Spleen (tissue), 13 donors: ENCODE measurements at places on chromosomes 4 and X. TPM values are rescaled to one million over a fixed set of nuclear protein-coding genes. Genes with fewer than 3 reads are reported as not detected.

- no peak for DNase-seq
Measured at GRCh38 chrX:148947399-148947975, 447.1 kb downstream of the AFF2 start.

- no peak for DNase-seq
Measured at GRCh38 chr4:140250989-140251552, 97.1 kb upstream of the MAML3 start.

CABS1 gene
- not detected for total RNA-seq

ODAPH gene
- total RNA-seq, result not detected

TCP11X2 gene
- not detected for total RNA-seq

DNA sequence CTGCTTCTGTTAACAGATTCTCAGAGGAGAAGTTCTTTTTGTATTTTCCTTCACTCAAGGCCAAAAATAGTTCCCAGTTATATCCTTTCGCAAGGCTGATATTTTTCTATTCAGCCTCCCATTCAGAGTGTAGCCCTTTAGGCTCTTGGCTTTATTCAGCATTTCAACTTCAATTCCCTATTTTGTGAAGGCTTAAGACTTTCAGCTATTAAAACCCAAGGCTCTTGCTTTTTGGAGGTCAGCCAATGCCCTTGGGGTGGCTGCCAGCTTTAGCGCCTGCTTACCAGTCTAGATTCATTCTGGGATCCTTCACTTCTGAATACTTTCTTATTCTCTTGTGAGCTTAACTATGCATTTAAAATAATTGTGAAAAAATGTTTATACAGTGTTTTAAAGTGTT, 57.3 kb upstream of the ADGRA3 start:
- DNase-seq, result no peak

- DNase-seq, result no peak
Measured at GRCh38 chr4:6692806-6693205, 872 bp upstream of the S100P start.
